ENCODE measurements at places on chromosomes 11 and 22. TPM values are rescaled to one million over a fixed set of nuclear protein-coding genes. Genes with fewer than 3 reads are reported as not detected.

DNA sequence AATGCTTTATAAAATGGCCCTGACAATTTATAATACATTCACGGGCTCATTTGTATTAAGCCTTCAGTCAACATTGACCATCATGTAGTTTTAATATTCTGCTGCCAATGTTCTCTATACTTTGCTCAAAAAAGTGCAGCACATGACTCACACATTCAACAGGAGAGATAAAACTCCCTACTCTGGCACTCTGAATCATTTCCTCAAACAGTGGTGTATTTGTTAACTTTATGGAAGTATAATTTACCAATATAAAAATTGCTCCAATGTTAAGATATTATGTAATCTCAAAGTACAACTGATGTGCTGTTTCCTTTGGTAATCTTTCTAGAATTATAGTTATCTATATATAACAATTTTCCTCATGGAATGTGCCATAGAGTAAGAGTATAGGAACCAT lies 39.9 kb downstream of the MAML2 start:
- DNase-seq = no peak
- H3K27ac ChIP-seq = no peak overlapping the region
- H3K36me3 ChIP-seq = peaks cover 12% of the 10 kb centered on the region

GRCh38 chr11:132962041-132962440 lies 570.3 kb downstream of the OPCML start:
- no peak for DNase-seq
- no peaks in the 10 kb centered on the region for H3K36me3 ChIP-seq
- H3K4me1 ChIP-seq = no peaks in the 10 kb centered on the region
- H3K27me3 ChIP-seq = no peaks in the 10 kb centered on the region

DNA sequence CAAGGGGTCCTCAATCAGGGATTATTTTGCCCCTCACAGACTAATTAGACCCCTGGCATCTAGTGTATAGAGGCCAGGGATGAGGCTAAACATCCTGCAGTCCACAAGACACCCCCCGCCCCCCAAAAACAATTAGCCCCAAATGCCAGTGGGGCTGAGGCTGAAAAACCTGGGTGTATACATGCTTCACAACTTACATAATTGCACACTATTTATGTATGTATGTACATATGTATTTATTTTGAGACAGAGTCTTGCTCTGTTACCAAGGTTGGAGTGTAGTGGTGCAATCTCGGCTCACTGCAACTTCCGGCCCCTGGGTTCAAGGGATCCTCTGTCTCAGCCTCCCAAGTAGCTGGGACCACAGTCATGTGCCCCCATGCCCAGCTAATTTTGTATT lies 28.8 kb upstream of the SHANK2 start:
- no peaks in the 10 kb centered on the region for H3K4me1 ChIP-seq
- no peak overlapping the region for H3K27ac ChIP-seq
- no peaks in the 10 kb centered on the region for H3K27me3 ChIP-seq
- H3K36me3 ChIP-seq = no peaks in the 10 kb centered on the region
- H3K4me3 ChIP-seq = no peak overlapping the region

DNA sequence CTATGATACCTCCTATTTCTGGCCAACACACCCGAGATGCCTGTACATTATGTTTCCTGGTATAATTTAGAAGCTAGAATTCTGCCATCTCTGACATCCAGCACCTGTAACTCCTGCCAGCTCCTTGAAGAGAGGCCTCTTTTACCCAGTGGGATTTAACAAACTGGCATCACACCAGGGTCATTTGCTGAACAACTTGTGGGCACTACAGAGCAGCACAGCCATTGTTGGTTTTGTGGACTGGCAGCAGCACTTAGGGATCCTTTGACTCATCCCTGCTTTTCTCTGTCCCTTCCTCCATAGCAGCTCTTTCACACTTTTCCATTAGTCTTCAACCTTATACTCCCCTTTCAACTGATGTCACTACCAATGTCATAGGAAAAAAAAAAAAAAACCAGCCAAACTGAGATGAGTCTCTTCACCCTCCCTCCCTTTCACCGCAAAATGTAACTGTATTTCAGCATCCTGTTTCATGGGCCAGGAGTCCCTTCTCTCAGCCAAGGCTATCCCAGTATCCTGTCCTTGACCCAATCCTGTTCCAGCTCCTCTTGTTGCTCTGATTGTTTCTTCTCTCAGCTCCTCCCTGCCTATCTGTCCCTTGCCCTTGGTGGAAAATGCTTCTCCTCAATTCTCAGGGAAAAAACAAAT lies 68.7 kb downstream of the PPFIBP2 start:
- H3K27me3 ChIP-seq = peaks cover 25% of the 10 kb centered on the region
- H3K4me3 ChIP-seq = no peak overlapping the region
- H3K27ac ChIP-seq = no peak overlapping the region
- no peak for DNase-seq

DNA sequence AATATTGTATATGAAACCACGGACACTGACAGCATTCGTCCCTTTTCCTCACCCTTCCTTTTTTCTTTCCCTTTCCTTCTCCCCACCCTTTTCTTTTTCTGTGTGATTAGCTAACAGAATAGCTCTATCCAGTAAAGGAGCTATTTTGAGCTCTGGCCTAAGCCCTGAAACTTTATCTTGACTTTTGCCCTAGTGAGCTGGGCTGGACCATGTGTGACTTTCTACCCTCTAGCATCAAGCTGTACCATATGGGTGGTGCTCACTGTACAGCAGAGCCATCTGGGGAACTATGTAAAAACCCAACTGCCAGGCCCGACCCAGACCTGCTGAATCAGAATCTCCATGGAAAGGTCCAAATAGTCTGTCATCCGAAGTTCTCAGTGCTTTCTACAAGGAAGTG lies 21.9 kb upstream of the PANX1 start:
- no peak overlapping the region for H3K4me3 ChIP-seq
- no peaks in the 10 kb centered on the region for H3K36me3 ChIP-seq
- peaks cover 11% of the 10 kb centered on the region for H3K27me3 ChIP-seq
- DNase-seq = no peak
- no peaks in the 10 kb centered on the region for H3K4me1 ChIP-seq
- no peak overlapping the region for H3K27ac ChIP-seq

DNA sequence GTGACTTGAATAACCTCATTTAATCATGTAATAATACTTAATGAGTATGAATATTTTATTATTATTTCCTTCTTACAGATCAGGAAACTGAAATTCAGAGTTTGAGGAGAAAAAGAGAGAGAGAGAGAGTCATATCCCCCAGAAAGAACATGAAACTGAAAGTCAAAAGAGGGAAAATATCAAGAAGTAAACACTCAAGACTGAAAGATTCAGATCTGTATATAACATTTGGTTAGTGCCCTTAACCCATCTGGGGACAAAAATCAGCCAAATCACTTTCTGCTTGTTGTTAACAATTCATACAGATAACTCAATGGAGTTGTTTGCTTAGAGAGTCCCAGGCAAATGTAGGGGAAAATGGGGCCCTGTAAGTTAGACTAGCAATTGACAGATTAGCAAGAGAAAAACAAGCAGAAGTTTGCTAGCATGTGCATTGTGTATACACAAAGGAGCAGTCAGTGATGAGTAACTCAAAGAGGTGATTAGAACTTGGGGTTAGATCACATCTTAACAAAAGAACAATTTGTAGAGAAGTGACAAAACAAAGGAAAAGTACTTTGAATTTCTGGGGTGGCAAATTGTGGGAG lies 25.9 kb upstream of the MMP13 start:
- H3K4me3 ChIP-seq = no peak overlapping the region
- DNase-seq = no peak
- peak overlapping the region; percentile 61 for H3K27ac ChIP-seq
- H3K36me3 ChIP-seq = peaks cover 2% of the 10 kb centered on the region
- peaks cover 4% of the 10 kb centered on the region for H3K27me3 ChIP-seq

DNA sequence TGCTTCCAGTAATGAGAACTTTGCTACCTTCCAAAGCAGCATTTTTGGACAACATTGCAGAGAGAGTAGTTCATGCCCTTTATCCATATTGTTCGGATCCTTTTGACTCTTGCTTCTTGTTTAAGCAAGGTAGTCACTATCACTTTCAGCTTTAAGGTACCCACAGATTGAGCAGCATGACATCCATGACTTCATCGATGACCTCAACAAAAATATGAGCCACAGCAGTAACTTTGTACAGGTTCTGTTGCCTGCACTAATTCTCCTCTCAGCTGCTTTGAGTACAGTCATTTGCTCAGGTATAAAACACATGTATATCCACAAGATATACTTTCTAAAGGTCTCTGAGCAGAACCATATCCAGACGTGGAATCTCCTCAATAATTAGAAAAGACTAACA lies 546.3 kb downstream of the SOX6 start:
- no peak for DNase-seq
- H3K27me3 ChIP-seq = peaks cover 1% of the 10 kb centered on the region
- no peak overlapping the region for H3K27ac ChIP-seq
- no peaks in the 10 kb centered on the region for H3K36me3 ChIP-seq

DNA sequence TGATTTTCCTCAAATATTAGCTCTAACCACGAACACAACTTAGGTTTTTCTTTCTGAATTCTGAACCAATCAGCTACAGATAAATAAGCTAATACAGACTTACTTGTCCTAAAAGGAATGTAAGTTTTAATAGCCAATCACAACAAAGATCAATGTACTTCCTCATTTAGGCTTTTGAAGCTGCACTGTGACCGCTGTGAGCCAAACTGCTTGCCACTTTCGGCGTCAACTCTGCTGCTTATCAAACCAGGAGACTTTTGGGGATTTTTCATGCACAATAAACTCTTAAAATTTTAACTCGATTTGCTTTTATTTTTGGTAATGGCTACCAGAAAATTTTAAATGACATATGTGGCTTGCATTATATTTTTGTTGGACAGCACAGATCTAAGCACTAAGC lies 92.5 kb downstream of the TMPRSS5 start:
- peaks cover 12% of the 10 kb centered on the region for H3K27me3 ChIP-seq
- no peak overlapping the region for H3K4me3 ChIP-seq
- no peak for DNase-seq
- no peaks in the 10 kb centered on the region for H3K36me3 ChIP-seq

GRCh38 chr11:105701098-105701497 lies 91.2 kb downstream of the GRIA4 start:
- no peaks in the 10 kb centered on the region for H3K27me3 ChIP-seq
- H3K4me1 ChIP-seq = no peaks in the 10 kb centered on the region
- no peaks in the 10 kb centered on the region for H3K36me3 ChIP-seq
- no peak for DNase-seq
- H3K27ac ChIP-seq = no peak overlapping the region

GRCh38 chr11:3914805-3915204 lies 59.3 kb downstream of the STIM1 start:
- H3K27ac ChIP-seq = no peak overlapping the region
- H3K4me1 ChIP-seq = peaks cover 66% of the 10 kb centered on the region
- no peaks in the 10 kb centered on the region for H3K27me3 ChIP-seq
- DNase-seq = no peak

Gene CAPN5
- 0.89 TPM for total RNA-seq

Gene MMP1
- total RNA-seq = not detected

Gene SLC22A12
- total RNA-seq = not detected

Gene ZDHHC8
- total RNA-seq = 58.9 TPM

Gene MYRF
- total RNA-seq = 1.2 TPM

Gene CSKMT
- 18.2 TPM for total RNA-seq

Gene MUC6
- total RNA-seq = not detected

Gene PRSS23
- 0.35 TPM for total RNA-seq
